ENCODE measurements at places on chromosomes 11 and 22.
A peak's percentile ranks its signal among the peaks of the same experiment; 100 is the strongest.

GRCh38 chr11:78788533-78788932 lies 213.9 kb upstream of the NARS2 start:
- no peak for DNase-seq

DNA sequence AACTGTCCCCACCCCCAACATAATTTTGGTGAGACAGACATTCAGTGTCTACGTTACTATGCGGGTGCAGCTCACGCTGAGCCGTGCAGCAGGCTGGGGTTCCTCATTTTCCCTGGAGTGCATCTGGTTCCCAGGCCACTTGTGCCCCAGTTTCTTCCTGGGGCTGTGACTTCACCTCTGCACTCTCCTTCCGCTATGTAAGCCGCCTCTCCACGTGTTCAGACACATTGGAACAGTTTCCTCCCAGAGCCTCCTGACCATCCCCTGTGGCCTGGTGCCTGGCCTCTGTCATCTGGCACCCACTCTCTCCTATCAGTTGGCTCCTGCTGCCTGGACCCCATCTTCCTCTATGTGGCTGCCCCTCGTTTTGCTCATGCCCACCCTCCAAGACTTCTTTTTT lies 46.2 kb upstream of the A4GALT start:
- DNase-seq: no peak

DNA sequence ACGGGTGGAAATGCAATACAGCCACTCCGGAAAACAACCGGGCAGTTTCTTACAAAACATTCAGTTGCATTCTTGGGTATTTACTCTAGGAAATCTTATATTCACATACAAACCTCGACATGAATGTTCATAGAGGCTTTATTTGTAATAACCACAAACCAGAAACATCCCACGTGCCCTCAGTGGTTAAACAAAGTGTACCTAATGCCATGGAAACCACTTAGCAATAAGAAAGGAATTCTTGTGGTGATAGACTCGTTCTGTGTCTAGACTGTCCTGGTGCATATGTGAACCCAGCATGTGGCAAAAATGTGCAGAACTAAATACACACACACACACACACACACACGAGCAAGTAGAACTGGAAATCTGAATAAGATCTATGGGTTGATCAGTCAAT lies 1073.3 kb downstream of the TBC1D22A start:
- no peak for DNase-seq

- no peak for DNase-seq
These were observed 53.2 kb downstream of the TSPAN18 start for GRCh38 chr11:44779736-44780520.

DNA sequence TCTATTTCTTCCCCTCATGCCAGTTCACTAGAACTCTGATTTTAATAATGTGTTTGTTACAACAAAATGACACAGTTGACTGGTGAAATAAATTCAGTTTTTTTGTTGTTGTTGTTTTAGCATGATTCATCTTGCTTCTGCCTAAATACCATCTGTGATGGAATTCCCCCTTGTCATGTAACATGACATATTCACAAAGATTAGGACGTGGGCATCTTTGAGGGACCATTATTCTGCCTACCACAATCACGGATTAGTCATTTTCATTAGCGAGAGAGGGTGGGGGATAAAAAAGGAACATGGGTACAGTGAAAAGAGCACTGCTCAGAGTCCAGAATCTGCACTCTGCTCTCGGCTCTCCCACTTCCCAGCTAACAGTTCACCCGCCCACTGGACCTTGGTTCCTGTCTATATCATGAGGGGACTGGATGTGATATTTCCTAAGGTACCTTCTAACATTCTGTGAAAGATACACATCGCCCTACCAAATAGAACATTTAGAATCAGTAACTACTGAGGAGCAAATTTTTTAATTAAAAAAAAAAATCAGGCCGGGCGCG lies 11.3 kb downstream of the HTATIP2 start:
- DNase-seq: no peak

DNA sequence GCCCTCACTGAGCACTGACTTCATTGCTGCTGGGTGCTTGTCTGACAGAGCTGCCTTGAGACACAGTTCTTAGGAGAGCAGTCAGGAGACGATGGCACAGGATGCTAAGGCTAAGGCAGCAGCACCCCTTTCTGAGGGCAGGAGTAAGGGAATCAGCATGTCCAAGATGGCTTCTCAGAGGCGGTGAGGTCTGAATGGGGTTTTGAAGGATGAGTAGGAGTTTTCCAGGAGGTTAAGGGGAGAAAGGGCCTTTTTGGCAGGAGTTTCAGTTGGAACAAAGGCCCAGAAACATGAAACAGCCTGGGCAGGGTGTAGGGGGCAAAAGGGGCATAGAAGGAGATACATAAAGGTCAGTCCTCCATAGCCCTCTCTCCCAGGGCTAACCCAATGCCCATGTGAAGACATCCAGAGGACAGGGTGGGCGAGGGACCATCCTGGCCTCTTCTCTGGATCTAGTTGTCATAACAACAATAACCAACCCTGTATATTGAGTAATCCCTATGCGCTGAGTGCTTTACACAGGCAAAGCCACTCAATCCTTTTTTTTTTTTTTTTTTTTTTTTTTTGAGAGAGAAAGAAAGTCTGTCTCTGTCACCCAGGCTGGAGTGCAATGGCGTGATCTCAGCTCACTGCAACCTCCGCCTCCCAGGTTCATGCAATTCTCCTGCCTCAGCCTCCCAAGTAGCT lies 19.0 kb downstream of the CYTH4 start:
- DNase-seq: no peak

GRCh38 chr11:109521571-109522086 lies 99.6 kb downstream of the C11orf87 start:
- DNase-seq: no peak

- no peak for DNase-seq
These were observed 1.5 kb upstream of the TRABD start for GRCh38 chr22:50184004-50184901.

DNA sequence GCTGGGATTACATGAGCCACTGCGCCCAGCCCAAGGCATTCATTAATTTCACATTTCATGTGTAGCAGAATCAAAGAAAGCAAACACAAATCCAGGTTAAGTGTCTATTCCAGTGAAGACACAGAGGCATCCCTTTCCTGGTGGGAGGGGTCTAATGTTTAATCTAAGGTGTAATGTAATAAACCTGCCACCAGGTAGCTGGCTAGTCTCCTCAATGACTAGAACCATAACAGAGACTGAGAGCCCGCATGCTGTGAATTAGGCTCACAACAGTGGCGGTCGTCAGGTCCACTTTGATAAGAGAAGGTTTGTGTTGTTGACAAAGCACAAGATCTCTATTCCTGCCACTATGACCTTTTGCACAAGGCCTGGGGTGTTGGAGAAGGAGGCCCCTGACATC lies 64.2 kb upstream of the ADA2 start:
- no peak for DNase-seq

GRCh38 chr11:67006029-67006884 lies 16.7 kb upstream of the SYT12 start:
- DNase-seq: no peak

- DNase-seq: no peak
These were observed 14.9 kb downstream of the SLC37A2 start for GRCh38 chr11:125078016-125078415.

DNA sequence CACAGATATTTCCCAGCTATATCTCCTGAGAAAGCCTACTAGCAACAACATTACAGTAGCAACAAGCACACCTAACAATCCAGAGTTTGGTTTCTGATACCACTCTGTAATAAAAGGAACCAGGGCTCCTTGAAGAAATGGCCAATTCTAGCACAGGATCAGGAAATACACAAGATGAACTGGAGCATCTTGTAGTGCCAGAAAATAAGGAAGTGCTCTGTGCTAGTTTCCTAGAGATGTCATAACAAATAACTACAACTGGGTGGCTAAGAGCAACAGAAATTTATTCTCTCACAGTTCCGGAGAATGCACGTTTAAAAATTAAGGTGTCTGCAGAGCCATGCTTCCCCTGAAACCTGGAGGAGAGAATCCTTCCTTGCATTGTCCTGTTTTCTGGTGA lies 217.8 kb downstream of the KIRREL3 start:
- DNase-seq: no peak

DNA sequence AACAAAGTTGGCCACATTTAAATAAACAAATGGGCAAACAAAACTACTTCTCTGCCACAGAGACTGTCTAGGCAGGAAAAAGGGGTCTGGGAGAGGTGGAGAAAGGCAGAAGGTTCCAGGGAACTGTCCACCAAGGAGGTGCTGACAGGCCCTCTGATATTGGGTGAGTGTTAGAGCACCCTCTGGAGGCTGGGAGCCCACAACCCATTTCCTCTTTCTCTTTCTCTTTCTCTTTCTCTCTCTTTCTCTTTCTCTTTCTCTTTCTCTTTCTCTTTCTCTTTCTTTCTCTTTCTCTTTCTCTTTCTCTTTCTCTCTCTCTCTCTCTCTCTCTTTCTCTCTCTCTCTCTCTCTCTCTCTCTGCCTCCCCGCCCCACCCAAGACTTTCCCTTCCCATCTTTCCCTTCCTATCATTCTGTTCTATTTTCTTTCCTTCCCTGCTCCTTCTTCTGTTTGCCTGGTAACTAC lies 912.8 kb downstream of the DLG2 start:
- peak; percentile 43 for DNase-seq

- DNase-seq: no peak
These were observed 219.0 kb upstream of the ZBED5 start for GRCh38 chr11:11076879-11077278.

DNA sequence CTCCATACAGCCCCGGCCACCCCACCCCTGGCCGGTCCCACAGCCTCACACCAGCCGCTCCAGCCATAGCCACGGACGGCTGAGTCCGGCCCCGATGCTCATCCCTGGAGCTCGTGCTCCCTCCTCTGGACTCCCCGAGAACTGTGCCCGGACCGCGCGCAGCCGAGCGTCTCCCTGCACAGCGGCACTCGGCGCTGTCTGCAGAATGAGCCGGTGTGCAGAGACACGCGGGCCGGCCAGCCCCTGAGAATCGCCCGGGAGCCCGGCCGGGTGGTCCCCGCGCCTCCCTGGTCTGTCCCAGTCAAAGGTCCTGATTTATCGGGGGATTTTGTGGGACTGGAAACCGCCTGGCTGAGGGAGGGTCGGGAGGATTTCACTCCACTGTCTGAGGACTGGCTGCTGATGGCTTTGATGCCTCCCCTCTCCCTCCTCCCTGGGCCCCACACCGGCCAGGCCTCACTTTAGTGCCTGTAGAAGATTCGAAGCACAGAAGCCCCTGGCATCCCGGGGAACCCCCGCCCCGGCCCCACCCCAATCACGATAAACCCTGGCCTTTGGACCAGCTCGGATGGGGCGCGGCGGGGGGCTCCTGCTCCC lies 102.7 kb downstream of the BRD1 start:
- DNase-seq: no peak

- no peak for DNase-seq
These were observed 1780.5 kb downstream of the LRRC4C start for GRCh38 chr11:39678996-39679395.

- DNase-seq: no peak
These were observed 61.0 kb upstream of the MYO18B start for GRCh38 chr22:25680956-25681355.

DNA sequence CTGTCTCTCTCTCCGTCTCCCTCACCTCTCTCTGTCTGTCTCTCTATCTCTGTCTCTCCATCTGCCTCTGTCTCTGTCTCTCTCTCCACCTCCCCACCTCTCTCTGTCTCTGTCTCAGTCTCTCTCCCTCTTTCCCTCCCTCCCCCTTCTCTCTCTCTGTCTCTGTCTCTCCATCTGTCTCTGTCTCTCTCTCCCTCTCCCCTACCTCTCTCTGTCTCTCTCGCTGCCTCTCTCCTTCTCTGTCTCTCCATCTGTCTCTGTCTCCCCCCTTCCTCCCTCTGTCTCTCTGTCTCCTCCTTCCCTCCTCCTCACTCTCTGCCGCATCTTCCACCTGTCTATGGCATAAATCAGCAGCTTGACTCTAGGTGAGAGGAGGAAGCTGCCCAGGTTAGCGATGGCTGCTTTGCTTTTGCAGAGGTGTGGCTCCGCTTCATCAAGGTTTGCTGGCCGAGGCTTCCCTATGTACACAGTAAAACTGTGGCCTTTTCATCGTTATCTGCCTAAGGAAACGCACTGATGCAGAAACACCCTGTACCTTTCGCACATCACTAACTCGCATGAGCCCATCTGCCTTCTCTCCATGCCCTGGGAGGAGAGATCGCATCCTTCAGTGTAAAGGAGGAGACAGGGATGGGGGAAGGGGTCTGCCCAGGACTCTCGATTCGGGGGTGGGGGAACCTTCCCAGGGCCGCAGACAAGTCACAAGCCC lies 44.5 kb downstream of the ANO1 start:
- no peak for DNase-seq

DNA sequence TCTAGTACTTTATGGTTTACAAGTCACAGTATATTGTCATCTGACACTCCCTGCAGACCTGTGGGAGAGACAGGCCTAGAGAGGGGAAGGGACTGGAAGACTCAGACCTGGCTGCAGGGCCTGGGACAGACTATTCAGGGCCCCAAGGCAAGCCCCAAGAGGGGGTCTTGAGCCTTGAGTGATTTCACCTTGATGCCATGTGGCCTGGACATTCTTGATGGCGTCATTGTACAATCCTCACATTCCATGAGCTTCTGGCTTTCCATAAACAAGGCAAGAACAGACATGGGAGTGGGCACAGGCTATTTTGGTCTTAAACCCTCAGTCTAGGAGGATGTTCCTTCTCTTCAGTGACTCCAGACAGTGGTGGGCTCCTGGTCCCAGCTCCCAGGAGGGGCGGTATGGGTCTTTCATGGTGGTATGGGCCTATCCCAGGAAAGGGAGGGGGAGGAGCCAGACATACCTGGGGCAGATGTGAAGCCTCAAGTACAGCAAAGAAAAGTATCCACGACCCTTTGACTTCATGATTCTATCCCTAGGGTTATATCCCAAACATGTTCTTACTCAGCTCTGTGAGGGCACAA lies 1.8 kb upstream of the TBC1D10A start:
- DNase-seq: no peak

DNA sequence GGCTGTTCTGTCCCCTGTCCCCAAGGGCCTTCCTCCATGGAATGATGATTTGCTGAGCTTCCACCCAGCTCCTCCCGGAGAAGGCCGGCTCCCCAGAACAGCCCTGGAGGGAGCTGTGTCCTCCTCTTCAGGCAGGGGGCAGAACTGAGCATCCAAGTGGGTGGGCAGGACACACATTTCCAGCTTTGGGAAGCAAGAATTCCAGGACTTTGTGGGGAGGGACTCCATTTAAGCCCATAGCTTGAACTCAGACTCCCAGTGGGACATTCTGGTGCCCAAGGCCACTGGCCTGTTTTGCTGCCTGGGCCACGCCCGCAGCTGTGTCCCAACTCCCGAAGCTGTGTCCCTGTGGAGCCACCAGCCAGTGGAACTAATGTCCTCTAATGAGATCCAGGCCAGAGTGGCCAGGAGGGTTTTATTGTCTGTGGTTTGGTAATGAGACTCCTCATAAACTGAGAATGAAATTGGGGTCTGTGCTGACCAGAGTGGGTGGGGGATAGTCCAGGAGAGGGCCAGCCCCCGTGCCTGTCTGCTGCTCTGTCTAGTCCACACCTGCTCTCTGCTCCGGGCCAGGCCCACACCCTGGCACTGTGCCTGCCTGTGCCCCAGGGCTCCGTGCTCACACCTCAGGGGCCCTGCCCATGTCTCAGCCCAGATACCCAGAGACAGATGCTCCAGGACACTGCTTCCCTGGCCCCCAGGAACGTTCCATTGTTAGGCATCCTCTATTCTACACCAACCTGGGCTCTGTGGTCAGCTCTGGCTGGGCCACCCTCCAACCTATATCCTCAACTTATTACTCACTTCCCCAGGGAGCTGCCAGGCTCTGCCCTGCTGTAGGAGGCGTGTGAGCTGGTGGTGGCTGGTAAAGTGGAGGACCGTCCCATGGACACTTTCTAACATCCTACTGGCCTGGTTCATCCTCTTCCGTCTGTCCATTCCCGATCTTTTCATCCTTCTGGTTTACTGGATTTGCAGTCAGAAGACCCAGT lies 7.6 kb downstream of the NECTIN1 start:
- DNase-seq: no peak

GRCh38 chr11:29657709-29658108 lies 359.1 kb downstream of the KCNA4 start:
- no peak for DNase-seq

- no peak for DNase-seq
These were observed 210.5 kb upstream of the ISX start for GRCh38 chr22:34855471-34855870.

All from right renal cortex interstitium (tissue), 3 donors.